Germinal center (tissue), 1 donor: ENCODE measurements at places on chromosomes 13 and 19.

GRCh38 chr19:50909240-50910070 is 1.7 kb downstream of the KLK4 start:
- DNase-seq = peak; percentile 82

DNA sequence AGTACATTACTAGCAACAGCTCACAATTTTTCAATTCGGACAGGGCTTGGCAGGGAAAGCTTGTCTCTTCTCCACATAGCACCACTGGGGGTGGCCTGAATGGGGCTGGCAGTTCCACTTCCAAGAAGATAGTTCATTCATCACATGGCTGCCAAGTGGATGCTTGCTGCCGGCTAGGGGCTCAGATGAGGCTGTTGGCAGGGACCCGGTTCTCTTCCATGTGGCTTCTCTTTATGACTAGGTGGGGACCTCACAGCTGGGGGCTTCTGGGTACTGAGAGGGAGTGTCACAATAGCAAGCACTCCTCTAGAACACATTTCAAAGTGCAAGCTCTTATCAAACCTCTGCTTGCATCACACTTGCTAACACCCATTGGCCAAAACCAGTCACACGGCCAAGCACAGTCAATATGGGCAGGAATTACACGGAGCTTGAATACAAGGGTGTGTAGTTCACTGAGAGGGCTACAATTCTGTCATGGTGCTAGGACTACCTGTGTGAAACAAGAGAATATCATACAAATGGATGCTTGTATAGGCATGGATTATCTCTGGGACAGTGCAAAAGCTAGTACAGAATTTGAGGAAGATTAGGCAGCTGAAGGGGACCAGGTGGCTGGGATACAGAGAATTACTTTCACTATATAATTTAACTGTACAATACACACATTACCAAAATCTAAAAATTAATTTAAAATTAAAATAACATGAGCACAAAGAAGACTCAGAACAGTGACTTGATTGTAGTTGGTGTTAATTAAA is 32.3 kb downstream of the ATP7B start:
- no peak for DNase-seq

DNA sequence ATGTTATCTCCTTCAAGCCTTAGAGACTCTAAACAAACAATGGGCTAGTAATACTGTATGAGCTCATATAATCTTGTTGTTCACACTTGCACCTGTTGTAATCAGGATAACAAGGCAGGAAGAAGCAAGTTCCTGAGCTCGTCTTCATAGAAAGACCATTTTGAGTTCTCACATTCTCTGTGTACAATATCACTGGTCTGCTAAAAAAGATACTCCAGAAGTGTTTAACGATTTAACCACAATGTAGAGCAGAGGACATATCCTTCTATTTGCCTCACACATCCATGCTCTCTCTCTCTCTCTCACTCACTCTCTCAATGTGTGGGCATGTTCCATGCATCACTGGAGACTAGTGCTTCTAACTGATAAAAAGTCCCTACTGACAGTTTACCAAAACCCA is 122.9 kb downstream of the MIPEP start:
- no peak for DNase-seq

GRCh38 chr13:19725320-19725719 is 57.4 kb downstream of the PSPC1 start:
- no peak for DNase-seq

GRCh38 chr13:113860665-113861432 is 3.0 kb downstream of the GAS6 start:
- no peak for DNase-seq

GRCh38 chr13:99314640-99315176 is 7.5 kb upstream of the GPR183 start:
- DNase-seq = no peak
